Upper lobe of right lung (tissue), 1 donor: ENCODE measurements at places on chromosomes 11 and 22.
A peak's percentile ranks its signal among the peaks of the same experiment; 100 is the strongest.

GRCh38 chr11:69516526-69516925 lies 35.1 kb downstream of the LINC01488 start:
- peak; percentile 28 for DNase-seq

- no peak for DNase-seq
Measured at GRCh38 chr22:35663371-35663770, 15.1 kb downstream of the APOL6 start.

DNA sequence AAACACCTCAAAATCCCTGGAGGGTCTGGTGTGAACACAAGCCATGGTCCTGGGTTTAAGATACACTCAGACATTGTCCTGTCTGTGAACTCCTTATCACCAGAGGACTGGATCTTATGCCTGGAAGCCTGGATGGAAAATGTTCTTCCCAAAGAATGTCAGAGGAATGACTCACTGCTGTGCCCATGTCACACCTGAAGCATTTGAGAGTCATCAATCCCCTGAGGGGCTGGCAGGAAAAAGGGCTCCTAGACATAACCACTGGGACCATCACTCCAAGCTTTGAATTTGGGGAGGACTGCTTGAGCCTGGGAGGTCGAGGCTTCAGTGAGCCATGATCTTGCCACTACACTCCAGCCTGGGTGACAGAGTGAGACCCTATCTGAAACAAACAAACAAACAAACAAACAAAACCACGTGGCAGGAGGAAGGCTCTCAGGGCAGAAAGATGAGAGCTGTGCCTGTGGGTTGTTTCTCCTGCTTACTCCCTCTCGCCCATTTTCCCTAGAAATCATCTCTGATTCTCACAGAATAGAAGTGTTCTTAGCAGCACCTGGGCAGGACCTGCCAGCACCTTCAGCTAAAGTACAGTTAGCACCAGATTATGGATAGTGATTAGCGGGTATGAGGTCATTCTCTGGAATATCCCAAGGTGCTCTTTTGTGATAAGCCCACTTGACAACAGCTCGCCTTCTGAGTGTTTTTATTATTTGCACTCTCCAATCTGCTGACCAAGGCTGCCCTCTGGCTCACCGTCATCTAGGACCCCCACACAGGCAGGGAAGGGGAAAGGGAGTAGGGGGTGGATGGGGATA lies 11.9 kb upstream of the PRG2 start:
- no peak for DNase-seq

GRCh38 chr11:11072067-11072466 lies 214.2 kb upstream of the ZBED5 start:
- no peak for DNase-seq

GRCh38 chr11:22792497-22792896 lies 37.1 kb downstream of the SVIP start:
- DNase-seq: no peak

GRCh38 chr11:14065141-14065540 lies 102.6 kb downstream of the SPON1 start:
- DNase-seq: peak; percentile 63

- DNase-seq: no peak
Measured at GRCh38 chr11:14449302-14449714, 50.3 kb downstream of the COPB1 start.

GRCh38 chr11:47147250-47147649 lies 29.4 kb downstream of the ARFGAP2 start:
- DNase-seq: no peak

DNA sequence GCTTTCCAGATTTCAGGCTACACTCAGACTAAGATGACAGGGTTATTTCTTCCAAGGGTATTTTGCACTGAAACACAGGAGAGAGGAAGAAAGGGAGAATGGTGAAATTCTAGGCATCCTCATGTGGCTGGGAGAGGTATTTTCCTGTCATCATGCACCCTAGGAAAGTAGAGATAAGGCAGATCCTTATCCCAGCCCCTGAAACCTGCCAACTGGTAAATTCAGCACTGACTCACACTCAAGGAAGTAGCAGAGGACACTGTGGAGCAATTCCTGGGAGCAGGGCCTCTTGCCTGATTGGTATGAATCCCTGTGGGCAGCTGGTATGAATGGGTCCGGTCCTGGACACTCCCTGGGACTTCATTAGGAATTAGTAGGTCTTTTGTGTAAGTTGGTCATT lies 37.6 kb upstream of the SLC5A1 start:
- no peak for DNase-seq

DNA sequence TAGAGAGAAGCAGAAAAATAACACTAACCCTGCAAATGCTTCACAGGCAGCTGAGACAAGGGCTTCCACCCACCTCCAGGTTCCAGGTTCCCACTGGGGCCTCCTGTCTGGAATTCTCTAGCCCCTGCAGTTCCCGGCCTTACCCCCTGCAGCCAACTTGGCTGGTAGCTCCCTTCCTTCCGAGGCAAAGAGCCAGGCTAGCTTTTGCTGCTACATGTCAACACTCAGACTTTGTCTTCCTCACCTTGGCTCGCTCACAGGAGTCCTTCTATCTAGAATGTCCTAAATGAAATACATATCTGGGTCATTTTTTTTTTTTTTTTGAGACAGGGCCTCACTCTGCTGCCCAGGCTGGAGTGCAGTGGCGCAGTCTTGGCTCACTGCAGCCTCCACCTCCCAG lies 9.9 kb upstream of the TTLL1 start:
- DNase-seq: no peak

GRCh38 chr11:73521621-73522020 lies 76.3 kb downstream of the FAM168A start:
- no peak for DNase-seq

- peak; percentile 65 for DNase-seq
Measured at GRCh38 chr11:2265396-2265795, 5.0 kb downstream of the ASCL2 start.

GRCh38 chr22:33841281-33842005 lies 78.8 kb downstream of the LARGE1 start:
- no peak for DNase-seq

DNA sequence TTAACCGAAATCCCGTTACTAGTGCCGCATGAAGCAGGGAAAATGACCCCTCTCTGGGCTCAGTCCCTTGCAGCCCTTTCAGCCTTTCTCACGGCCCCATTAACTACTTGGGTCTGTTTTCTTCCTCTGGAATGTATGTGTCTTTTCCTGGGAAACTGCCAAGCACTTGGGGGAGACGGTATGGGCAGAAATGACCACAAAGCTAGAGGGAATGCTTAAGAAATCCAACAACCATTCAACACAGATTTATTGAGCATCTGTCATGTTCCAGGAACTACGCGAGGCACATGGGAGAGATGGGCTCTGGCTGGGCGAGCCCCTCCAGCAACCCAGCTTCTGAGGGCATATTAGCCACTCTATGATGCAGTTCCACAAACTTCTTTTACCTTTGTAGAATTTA lies 462.6 kb downstream of the BUD13 start:
- DNase-seq: no peak

- DNase-seq: peak; percentile 68
Measured at GRCh38 chr11:73157101-73158010, 15.2 kb upstream of the FCHSD2 start.

GRCh38 chr11:85886089-85887056 lies 31.2 kb downstream of the CCDC83 start:
- no peak for DNase-seq

DNA sequence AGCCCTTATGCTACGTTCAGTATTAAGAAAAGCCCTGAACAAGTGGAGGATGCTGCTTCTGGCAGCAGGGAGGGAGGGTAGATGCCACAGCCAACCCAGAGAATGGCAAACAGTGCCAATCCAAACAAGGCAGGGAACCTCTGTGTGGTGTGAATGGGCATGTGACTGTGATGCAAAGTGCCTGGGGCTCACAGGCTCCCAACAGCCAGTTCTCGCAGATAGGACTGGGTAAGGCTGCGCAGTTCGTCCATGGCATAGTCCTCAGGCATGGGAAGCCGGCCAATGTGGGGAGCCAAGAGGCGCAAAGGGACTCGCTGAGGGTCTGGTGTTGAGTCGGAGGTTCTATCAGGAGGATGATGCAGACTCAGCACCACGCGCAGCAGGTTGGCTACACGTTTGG lies 4.8 kb upstream of the CHRNA10 start:
- DNase-seq: no peak

DNA sequence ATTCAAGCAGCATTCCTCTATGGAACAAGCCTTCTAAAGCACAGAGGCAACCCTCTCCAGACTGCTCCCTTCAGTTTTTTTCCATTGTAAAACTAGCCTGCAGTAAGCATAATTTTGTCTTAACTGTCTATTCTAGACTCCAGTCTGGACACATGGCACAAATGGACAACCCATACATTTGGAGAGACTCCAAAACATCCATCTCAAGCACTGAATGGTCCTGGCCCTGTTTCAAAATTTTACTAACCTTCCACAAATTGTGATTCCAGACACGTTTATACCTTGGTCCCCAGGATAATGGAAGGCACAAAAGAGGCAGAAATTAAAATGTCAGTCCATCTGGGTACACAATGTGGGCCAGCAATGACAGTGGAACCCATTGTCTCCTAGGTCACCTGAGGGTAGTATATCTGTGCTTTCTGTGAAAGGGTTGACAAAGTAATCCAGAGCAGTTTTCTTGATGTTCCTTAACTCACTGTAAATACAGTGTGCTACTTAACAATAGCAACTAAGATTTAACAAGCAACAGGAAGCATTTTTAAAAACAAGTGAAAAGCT lies 16.2 kb upstream of the SESN3 start:
- no peak for DNase-seq

DNA sequence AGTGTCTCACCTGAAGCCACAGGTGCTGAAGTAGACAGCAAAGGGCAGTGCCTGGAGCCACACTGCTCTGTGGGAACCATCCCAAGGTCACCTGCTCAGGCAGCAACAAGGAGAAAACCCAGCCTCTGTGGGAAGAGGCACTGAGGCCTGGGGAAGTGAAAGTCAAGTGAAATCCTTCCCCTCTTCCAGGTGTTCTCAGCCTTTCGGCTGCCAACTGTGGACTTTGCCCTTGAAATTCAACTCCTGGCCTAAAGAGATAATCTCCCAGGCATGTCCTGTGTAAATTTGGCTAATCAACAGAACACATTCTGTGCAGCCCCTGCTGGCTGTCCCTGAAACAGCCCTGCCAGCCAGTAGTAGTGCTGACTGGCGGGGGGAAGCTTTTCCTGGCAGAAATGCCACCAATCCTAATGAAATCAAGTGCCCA lies 112.1 kb downstream of the RPL27A start:
- DNase-seq: no peak

DNA sequence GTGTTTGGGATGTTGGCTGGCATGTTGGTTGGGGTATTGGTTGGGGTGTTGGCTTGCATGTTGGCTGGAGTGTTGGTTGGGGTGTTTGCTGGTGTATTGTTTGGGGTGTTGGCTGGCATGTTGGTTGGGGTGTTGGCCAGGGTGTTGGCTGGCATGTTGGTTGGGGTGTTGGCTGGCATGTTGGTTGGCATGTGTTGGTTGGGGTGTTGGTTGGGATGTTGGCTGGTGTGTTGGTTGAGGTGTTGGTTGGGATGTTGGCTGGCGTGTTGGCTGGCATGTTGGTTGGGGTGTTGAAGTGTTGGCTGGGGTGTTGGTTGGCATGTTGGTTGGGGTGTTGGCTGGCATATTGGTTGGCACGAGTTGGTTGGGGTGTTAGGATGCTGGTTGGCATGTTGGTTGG lies 24.5 kb downstream of the OTUB1 start:
- no peak for DNase-seq

- DNase-seq: no peak
Measured at GRCh38 chr11:60396799-60397198, 540 bp downstream of the MS4A14 start.

- DNase-seq: peak; percentile 60
Measured at GRCh38 chr11:1227551-1228100, 4.8 kb downstream of the MUC5B start.

DNA sequence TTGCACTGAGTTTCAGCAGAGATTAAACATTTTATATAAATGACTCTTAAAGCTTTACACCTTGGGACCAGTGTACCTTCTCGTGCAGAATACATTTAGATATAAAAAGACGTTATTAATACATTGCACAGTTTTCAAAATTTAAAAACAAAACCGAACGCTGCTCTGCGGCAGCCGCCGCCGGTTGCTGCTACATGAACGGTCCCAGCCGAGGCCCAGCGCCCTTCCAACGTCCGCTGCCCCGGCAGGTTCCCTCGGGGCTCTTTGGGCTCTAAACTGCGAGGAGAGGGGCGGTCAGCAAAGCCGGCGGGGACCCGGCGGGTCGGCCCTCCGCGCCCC lies 2.0 kb downstream of the CDKN1C start:
- DNase-seq: no peak

DNA sequence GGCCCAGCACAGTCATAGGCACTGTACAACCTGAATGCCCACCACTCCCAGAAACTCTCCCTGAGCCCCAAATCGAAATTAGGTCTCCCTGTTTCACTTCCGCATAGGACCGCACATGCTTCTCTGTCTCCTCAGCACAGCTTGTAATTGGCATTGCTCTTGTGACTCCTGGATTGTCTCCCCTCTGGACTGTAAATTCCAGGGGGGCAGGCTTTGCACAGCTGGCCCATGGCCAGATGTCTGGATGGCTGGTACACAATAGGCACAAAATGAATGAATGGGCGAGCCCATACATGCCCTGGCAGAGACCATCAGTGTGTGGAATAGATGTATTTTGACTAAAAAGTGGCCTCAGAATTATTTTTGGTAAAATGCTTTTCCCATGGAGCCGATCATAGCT lies 63.3 kb upstream of the PHF21B start:
- DNase-seq: no peak

DNA sequence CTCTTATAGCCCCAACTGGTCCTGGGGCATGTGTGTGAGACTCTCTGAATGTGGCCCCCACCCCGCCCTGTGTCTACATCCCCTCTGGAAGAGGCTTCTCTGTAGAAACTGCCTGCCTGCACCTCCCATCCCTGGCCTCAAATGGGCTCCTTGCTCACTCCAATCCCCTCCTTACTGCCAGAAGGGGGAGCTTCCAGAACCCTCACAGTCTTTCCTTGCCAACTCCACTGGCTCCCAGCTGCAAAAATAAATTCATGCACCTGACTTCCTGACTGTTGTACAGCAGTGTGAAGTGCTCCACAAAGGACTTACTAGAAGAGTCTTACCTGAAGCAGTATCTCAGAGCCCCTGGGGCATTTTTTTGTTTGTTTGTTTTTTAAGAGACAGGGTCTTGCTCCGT lies 15.2 kb upstream of the SERPIND1 start:
- DNase-seq: no peak

- no peak for DNase-seq
Measured at GRCh38 chr11:59418156-59418555, 8.1 kb downstream of the OR5A2 start.

DNA sequence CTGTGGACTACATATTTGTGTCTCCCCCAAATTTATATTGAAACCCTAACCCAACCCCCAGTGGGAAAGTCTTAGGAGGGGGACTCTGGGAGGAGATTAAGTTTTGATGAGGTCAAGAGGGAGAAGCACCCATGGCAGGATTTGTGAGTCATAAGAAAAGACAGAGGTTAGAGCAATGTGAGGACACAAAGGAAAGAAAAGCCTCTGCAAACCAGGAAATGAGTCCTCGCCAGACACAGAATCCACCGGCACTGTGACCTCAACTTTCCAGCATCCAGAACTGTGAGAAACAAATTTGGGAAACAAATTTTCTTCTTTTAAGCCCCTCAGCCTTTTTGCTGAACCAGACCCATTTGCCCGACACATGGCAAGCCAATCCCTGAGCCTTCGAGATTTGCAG lies 397.0 kb downstream of the NTM start:
- no peak for DNase-seq

GRCh38 chr11:65806979-65807378 lies 20.1 kb downstream of the OVOL1 start:
- no peak for DNase-seq

- DNase-seq: no peak
Measured at GRCh38 chr22:46303347-46303965, 6.8 kb downstream of the GTSE1 start.

GRCh38 chr11:110026858-110027626 lies 66.2 kb upstream of the ZC3H12C start:
- DNase-seq: no peak

- DNase-seq: no peak
Measured at GRCh38 chr11:65329478-65329877, 4.2 kb upstream of the DPF2 start.
